HEK293T (cell line): ENCODE measurements at places on chromosomes 6 and 20.

GRCh38 chr6:34560366-34561226 lies 4.5 kb upstream of the SPDEF start:
- no peak for DNase-seq

DNA sequence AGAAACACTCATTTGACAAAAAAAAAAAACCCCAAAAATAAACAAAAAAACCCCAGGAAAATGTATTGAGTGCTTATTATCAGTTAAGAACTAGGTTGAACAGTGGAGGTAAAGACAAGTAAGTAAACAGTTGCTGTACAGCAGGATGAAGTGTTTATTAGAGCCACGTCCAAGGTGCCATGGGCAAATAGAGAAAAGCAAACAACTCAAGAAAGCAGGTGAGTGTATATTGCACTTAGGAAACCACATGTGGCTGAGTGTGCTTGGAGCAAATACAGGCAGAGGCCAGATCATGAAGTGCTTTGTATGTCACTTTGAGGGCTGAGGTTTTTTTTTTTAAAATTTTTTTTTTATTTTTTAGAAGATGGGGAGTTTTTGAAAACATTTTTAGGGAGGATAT lies 98.3 kb downstream of the MACROD2 start:
- DNase-seq: no peak

DNA sequence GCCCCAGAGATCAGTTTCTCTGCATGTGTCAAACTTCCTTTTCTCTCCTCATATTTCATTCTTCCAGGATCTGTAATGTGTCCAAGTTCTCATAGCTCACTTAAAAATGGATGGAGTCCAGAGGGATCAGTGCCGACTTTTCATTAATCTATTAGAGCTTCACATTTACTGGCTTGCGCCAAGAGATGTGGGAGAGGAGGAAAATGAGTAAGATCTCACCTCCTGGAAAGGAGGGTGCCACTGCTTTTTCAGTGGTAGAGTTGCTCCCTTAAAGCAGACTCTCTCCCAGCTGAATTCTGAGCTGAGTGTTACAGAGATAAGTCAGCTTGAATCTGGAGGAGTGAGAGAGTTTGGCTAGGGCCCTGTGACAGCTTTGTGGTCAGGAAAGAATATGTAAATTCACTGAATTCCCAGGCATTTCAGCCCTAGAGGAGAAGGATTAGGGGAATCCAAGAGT lies 175.9 kb downstream of the SOX4 start:
- DNase-seq: no peak

DNA sequence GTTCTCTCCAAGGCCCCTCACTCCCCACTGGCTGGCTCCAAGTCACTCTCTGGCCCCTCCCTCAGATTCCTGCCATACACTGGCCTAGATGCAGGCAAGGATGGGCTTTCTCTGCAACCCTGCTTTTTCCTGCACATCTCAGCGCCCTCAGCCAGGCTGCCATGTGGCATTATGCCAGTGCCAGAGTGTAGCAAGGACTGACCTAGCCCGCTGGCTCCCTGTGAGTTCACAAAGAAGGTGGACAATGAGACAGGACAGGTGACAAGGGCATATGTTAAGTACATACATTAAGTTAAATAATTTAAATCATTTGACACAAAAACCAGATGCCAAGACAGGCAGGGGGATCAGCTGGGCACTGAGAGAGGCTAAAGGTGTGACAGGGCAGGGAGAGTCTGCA lies 394.6 kb downstream of the ZFAND3 start:
- no peak for DNase-seq

DNA sequence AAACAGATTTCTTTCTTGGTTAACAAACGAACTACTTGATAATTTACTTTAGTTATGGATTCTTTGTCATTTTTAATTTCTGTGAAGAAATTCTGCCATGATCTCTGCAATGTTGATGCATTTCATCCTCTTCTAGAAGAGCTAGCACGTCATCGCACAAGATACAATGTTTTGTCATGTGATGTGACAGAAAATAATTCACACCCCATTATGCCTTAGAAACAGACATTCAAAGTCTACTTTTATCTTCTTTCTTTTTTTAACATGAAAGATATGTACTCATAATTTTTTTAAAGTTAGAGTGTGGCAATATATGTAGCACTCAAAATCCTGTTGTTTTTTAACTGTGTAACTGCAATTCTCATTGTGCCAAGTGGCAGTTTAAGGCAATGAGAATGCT lies 39.6 kb upstream of the NELFCD start:
- DNase-seq: no peak

DNA sequence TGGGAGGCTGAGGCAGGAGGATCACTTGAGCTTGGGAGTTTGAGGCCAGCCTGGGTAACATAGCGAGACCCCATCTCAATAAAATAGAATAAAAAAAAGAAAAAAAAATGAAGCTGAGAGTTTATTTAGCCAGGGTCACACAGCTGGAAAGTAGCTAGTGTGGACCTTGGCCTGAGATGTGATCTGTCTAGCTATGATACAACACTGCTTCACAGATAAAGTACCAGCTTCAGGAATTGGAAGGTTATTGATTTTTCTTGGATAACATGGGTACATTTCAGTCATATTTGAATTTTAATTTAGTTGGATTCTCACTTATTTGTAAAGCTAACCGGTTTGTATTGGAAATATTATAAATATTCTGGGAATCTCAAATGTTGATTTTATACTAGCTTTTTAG lies 5.1 kb downstream of the FARS2 start:
- no peak for DNase-seq

DNA sequence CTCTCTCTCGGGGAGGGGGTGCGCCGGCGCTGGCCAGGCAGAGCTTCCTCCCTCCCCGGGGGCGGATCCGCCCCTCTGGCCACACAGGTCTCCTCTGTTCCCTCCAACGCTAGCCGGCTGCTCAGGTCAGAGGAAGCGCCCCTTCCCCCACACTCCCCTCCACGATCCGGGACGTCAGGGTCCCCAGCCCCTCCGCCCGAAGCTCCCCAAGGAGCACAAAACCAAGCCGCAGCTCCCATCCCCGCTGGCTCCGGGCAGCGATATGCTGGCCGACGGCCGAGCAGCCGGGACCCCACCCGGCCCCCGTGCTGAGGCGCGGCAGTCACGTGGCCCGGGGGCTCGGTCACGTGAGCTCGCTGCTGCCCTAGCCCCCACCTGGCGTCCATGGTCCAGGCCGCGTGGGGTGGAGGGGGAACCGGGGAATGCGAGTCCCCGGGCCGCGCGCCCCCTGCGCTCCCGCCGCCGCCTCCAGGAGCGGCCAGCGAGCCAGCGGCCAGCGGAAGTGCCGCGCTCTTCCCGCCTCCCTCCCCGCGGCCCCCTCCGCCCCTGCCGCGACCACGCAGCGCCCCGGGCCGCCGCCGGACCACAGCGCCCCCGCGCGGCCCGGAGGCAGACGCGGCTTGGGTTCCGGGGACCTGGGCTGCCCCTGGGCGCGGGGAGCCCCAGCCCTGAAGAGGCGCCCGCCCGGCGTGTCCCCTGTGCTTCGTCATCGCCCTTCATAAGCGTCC lies at the start of gene SLC35B2:
TSS of gene SLC35B2 (minus strand) at position 504 of the 728 bp plus-strand sequence. CDS start at position 386, 118 bp downstream.
- DNase-seq: peak; percentile 78

DNA sequence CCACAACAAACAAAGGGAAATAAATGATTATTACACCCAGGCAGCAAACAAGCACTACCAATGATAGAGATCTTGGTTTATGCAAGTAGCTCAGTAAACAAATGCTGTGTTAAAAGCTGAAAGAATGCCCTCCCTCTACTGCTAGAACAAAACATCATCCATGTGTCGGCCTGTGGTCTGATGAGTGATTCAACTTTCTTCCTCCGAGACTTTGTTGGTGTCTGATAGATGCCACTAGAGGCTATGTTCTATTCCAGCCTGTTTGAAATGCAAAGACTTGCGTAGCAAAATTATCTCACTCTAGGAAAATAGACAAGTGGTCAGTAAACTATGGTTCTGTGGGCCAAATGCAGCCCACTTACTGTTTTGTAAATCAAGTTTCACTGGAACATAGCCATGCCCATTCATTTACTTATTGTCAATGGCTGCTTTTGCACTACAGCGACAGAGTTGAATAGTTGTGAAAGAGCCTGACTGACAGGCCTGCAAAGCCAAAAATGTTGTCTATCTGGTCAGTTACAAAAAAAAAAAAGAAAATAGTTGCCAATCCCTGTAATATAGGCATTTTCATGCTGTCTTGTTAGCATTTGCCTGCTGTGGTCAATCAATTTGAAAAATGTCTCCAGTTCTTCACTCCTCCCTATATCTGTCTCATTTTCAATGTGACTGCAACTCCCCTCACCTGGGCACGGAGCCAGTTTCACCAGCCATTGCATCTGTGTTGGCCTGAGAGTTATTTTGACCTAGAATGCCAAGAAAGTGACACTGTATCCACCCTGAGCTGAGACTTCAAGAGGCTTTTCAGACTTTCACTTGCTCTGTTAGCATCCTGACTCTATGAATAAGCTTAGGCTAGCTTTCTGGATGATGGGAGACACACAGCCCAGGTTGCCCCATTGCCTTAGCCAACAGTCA lies 544.6 kb upstream of the BTBD3 start:
- DNase-seq: no peak

GRCh38 chr6:122381494-122382265 lies 17.8 kb upstream of the HSF2 start:
- peak; percentile 78 for DNase-seq
